Type B pancreatic cell (in vitro differentiated cells): ENCODE measurements at places on chromosomes 7 and 10.

DNA sequence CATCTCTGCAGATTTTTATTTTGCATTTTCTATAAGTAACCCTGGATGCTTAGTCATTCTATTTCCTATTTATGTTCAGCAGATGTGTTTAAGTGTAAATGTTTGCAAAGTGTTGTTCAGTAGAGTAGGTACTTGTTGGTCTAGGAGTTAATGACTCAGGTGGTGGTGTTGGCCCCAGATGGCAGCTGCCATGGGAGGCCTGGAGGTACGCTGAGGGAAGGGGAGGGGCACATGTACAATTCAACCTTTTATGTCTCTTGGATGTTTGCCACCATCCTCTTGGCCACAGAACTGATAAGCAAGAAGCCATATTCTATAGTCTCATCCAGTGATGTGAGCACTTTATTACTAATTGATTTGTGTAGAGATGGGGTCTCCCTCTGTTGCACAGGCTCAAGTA, 68.1 kb upstream of the SLC39A12 start:
- DNase-seq = no peak

GRCh38 chr10:62063795-62064472, 162.4 kb downstream of the ARID5B start:
- no peak for DNase-seq

DNA sequence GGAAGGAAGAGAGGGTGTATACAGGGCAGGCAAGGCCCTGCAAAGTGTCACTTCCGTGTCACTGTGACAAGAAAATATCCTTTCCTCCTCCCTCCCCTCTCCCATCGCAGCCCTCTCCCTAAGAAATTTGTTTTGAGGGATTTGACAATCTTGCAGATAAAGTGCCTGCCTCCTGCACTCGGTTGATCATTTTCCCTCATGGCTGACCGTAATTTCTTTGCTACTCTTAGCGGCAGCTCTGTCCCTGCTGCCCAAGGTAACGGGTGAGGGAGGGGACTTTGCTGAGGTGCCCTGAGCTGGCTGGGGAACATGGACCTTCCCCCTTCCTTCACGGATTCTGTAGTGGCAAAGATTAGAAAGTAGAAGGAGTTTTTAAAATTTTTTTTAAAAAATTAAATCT, 179.1 kb downstream of the TCF7L2 start:
- DNase-seq = no peak

DNA sequence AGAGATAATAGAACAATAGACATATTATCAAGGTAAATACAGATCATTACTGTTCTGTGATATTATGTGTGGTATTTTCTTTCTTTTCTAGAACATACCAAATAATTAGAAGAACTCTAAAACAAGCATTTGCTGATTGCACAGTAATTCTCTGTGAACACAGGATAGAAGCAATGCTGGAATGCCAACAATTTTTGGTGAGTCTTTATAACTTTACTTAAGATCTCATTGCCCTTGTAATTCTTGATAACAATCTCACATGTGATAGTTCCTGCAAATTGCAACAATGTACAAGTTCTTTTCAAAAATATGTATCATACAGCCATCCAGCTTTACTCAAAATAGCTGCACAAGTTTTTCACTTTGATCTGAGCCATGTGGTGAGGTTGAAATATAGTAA, 185.5 kb downstream of the CFTR start:
- no peak for DNase-seq

DNA sequence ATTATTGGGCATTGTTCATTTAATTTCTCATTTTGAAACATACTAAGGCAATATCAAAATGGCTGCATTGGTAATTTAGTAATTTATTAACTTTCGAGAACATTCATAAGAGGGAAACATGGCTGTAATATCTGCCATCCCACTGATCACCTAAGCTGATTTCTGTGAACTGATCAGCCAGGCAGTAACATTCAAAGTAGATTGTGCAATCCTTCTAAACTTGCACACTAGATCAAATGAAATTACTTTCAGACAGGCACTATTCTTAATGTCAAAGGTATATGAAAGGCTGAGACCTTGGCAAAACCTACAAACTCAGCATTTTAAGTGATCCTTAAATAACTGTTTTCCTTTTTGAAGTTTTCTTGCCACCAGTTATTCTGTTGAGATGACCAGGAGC, 290.7 kb downstream of the CACNA2D1 start:
- DNase-seq = no peak

DNA sequence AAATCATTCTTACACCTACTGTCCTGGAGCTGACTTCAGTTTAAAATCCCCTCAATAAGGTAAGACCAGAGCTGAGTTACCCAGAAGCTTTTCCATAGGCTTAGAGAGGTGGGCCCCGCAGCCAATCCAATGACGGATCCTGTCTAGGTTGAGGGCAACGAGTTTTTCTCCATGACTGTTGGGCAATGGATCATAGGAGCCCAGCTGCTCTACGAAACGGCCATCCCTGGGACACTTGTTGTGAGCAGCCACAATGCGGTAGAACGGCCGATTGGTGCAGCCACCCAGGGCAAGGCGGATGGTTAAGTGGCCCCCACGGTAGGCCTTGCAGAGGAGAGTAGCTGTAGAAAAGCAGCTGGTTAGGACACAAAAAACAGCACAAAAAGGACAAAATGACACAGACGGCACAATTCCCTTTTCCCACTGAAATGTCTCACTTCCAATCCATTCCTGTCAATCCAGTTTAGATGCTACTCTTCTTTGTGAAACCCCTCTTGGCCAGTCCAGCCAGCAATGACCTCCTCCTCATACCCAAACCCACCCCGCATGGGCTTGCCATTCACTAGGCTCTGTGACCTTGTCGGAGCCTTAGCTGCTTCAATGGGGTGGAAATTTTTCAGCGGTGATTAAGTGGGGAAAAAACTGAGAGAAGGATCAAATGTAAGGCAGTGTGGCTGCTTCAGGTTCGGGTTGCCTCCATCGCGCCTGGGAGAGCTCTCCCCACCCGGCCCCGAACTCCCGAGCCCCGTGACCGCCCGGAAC, 580 bp downstream of the MRPS16 start:
- DNase-seq = no peak

GRCh38 chr7:139850906-139851305, 21.8 kb downstream of the TBXAS1 start:
- no peak for DNase-seq

DNA sequence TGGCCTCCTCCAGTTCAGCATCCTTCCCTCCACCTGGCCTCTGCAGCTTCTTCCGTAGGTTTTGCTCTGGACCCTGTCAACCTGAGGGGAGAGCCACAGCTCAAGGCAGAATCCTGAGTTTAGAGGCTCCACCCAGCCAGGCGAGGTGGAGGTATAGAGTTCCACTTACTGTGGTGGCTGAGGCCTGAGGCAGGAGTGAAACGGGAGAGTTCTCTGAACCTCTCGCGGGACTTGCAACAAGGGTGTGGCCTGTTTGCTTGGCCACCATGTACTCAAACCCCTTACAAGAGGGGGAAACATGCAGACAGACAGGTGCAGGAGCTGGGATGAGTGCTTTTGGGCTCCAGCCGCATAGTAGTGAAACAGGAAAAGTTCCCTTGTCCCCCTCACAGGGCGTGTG, 154.0 kb upstream of the C7orf33 start:
- no peak for DNase-seq

- no peak for DNase-seq
Measured at GRCh38 chr10:103566536-103566935, 73.0 kb downstream of the NEURL1 start.

DNA sequence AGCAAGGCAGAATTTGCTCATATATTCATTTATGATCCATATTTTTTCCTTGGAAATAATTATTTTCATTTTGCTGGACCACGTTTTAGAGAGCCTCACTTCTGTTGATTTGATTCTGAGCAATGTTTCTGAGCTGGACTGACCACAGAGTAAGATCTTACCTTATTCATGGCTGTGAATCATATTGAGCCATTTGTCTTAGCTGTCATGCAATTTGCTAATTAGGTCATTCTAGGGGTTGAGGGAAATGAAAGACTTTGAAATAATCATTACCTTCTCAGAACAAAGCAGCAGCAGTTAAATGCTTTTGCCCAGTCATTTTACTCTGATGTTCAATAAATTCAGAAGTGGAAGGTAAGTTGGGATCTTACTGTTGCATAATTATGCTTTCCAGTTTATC, 251.4 kb downstream of the SDK1 start:
- no peak for DNase-seq

DNA sequence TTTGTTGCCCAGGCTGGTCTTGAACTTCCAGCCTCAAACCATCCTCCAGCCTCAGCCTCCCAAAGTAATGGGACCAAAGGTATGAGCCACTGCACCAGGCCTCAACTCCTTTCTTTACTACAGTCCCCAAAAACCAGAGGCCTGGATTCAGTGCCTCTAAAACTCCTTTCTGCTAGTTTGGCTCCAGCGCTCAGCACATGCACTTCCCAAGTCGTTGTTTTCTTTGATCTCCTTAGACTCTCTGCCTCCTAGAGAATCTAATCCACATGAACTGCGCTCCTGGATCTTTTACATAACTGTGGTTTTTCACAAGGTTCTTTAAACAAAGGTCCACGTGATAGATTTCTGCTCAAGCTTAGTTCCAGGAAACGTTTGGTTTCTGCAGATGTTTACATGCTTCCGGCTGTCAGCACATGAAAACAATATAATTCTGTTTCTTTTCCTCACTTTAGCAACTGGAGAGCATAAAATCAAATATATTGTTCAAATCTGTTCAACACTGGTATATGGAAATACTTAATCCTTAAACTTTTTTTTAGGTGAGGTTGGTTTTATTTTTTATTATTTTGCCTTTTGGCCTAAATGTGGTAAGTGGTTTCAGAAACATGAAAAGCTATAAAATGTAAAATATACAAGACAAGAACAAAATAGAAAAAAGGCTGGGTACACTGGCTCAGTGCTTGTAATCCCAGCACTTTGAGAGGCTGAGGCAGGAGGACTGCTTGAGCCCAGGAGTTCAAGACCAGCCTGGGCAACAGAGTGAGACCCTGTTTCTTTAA, 270.5 kb upstream of the MKLN1 start:
- DNase-seq = no peak

DNA sequence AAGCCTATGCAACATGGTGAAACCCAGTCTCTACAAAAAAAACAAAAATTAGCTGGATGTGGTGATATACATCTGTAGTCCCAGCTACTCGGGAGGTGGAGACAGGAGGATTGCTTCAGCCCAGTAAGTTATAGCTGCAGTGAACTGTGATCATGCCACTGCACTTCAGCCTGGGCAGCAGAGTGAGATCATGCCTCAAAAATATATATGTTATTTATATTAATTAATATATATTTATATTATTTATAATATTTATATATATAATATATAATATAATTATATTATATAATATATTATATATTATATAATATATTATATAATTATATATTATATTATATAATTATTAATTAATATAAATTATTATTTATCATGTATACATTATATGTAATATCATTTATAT, 1158.4 kb upstream of the AUTS2 start:
- no peak for DNase-seq

DNA sequence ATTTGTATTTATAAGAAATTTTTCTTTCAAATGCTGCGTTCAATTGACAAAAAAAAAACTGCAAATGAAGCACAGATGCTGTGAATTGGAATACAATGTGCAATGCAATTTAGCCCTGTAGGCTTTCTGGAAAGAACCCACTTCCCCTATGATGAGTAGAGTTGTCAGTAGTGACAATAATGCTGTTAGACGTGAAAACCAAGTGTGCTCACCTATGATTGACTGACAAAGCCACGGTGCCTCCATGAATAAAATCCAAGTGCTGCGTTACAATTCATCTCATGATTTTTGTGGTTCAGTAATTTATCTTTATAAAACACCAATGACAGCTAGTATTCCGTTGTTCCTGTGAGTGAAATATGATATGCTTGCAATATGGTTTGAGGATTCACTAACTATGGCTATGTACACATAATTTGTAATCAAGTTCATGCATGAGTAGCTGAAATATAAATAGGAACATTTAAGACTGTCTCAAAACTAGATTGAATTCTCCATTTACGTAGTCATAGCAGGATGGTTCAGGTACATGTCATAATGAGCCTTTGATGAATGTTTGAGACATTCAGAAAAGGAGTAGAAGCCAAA, 1160.3 kb downstream of the CNTNAP2 start:
- DNase-seq = no peak

- no peak for DNase-seq
Measured at GRCh38 chr7:48782511-48782910, 141.8 kb upstream of the CDC14C start.

GRCh38 chr10:102231357-102232318, 5.5 kb downstream of the ELOVL3 start:
- DNase-seq = peak; percentile 75

GRCh38 chr7:134709197-134709596, 62.5 kb downstream of the BPGM start:
- no peak for DNase-seq

DNA sequence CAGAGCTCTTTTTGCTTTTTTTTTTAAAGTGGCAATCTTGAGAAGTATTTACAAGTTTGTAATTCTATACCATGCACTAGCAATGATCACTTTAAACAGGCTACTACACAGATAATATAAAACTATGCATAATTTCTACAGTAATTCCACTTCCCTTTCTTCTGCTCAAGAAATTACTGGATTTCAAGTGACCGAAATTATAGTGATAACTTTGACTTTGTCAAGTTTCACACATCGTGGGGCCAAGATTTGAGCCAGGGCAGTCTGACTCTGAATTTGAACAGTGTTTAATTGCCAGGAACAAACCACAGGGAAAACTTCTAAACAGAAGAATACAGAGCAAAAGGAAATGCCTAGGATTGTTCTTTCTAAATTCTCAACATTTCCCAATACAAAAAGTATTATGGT, 288.3 kb upstream of the MKLN1 start:
- DNase-seq = no peak

DNA sequence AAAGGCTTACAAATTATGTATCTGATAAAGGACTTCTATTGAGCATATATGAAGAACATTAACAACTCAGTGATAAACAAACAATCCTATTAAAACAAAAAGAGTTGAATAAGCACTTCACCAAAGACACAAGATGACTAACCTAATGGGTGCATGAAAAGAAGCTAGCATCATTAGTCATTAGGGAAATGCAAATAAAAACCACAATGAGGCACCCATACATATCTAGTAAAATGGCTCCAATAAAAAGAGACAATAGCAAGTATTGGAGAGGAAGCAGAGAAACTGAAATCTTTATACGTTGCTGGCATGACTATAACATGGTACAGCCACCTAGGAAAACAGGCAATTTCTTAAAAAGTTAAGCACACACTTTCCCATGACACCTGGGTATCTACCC, 77.6 kb upstream of the ZMIZ1 start:
- no peak for DNase-seq
